Smooth muscle cell of the brain vasculature (primary cell): ENCODE measurements at places on chromosomes 11 and 22.

GRCh38 chr11:65606876-65607613 lies 7.0 kb downstream of the MAP3K11 start:
- peak; percentile 67 for DNase-seq

DNA sequence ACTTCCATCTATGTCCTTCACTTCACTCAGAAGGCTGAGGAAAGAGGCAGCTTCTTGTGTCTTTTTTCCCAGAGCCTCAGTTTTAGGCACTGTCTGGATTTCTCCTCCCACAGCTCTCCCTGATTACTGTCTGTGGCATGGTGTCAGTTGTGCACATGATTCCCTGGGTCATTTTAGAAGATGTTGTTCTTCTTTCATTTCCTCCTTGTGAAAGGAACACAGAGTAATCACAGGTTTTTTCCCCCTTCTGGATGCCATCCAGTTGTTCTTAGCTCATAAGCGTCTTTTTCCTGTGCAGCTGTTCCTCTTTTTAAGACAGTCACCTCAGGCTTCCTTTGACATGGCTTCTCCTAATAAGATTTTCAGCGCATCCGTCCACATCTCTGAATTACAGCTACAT lies 212.2 kb downstream of the FAM181B start:
- DNase-seq = no peak

DNA sequence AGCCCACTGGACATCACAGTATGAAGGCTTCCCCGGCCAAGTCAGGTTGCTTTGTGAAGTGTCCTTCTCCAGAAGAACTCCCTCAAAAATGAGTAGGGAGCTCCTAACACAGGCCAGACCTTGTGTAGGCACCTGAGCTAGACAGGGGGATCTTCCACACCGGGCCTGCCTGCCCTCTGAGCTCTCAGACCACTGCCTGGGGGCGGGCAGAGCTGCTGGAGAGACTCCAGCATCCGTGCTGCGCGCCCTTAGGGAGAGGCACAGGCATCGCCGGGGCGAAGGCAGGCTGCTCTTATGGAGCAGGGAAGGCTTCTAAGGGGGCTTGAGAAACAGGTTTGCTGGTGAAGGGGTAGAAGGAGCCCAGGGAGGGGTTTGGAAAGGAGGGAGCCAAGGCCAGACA lies 4.4 kb downstream of the KCNJ5 start:
- DNase-seq = no peak

- no peak for DNase-seq
These were observed 11.5 kb upstream of the RAB39A start for GRCh38 chr11:107916671-107917241.

DNA sequence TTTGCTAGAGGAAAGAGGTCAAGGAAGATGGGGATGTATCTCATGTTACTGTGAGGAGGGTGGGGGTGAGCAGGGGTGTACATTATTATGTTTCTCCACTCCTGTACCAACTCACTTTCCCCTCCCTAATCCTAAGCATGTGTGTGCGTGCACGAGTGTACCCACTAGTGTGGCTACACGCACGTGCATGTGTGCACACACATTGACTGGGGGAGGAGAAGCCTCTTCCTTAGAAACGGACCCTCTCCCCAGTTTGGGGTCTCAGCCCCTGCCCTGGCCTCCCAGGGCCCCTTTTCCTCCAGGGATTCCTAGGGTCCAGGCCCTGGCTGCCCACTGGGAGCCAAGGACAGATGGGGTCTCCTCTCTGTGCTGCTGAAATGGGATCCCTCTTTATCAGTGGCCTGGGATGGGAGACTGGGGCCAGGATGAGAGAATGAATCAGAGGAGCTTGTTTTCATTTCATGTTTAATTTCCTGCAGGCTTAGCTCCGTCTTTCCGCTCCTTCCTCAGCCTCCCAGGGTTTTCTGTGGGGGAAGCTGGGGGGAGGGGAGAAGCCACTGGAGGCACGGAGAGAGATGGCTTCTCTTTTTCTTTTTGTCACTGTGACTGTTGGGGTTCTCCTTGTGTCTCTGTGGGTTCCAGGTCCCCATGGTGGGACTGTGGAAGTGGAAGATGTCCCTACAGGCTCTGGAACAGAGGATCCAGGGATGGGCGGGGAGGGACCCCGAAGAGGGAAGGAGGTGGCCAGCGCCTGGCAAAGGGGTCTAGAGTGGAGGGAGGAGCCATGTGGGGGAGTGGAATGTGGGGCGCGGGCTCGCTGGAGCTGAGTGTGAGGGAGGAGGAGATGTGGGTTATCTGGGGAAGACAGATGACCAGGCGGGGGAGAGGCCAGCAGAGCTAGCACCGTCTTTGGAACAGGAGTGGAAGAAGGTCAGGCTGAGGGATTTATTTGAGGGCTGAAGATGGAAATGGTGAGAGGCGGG lies 40.3 kb downstream of the ALX4 start:
- no peak for DNase-seq

- DNase-seq = no peak
These were observed 480 bp upstream of the SMARCB1 start for GRCh38 chr22:23786261-23786710.

DNA sequence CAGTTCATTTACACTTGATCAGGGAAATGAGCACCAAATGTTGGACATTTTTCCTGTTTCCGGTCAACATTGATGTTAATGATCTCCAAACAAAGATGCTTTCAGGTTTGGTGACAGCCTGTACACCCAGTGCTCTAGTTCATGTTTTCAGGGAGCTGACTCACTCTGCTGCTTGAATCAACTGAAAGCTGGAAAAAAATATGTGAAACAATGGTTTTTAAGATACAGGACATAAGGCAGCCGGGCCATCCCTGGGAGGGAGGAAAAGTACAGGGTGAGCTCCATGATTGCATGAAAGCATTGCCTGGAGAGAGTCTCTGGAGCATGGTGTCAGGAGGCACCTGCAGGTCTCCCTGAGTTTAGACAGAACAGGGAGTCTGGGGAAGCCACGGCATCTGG lies 259.6 kb downstream of the TBC1D22A start:
- no peak for DNase-seq

DNA sequence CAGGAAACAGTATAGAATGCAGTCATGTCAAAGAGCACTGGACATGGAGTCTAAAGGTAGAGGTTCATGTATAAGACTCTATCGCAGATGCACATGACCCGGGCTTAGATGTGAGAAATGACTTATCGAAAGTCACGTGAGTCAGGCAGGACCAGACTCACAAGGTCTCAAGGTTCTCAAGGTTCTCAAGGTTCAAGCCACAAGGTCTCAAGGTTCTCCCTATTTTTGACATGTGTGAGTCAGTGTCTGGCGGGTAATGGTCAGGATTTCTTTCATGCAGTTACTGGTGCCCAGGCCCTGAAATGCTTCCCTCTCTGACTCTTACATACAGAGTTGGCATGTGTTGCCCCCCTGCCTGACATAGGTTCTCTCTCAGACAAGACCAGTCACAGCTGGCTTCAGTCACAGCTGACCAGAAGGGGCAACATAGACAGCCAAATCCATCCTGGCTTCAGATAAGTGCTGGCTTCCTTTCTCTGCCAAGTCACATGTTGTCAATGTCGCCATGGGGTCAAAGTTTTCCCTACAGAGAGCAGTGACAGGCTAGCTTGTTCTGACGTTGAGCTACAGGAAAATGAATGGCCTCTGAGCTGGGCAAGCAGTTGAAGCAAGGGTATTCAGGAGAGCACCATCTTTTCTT lies 10.1 kb downstream of the CSRP3 start:
- DNase-seq = no peak

GRCh38 chr11:43919852-43920597 lies 22.4 kb upstream of the C11orf96 start:
- no peak for DNase-seq

DNA sequence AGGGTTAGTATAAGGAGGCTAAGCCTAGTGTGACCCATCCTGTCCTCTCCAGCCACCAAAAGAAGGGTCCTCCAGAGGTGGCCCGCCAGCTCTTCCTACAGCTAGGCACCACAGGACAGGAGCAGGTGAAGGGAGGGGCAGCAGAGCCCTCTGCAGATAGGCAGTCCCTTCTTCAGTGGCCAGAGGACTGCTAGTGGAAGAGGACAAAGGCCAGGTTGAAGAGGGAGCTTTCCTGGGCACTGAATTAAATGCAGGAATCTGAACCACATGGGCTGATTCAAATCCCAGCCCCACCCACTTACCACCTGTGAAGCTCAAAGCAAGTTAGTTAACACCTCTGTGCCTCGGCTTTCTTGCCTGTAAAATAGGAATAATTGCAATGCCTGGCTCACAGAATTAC lies 409.5 kb downstream of the NXPE2 start:
- no peak for DNase-seq

GRCh38 chr22:19758896-19759426 lies 1.6 kb upstream of the TBX1 start:
- no peak for DNase-seq

DNA sequence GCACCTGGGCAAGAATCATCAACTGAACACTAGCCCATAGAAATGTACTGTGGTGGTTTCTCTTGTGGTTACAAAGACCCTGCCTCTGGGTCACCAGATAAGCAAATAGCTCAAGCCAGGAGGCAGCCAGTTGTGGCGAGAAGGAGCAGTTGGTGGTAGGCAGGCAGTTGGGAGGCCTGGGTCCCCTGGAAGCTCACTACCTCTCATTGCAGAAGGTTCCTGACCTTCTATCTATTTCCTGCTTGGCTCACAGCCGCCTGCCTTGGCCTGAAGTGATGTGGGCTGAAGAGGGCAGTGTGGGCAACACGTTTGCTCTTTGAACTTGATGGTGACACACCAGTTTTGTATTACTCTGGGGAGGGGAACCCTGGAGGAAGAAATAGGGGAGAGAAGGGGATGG lies 34.7 kb downstream of the NECTIN1 start:
- DNase-seq = no peak

DNA sequence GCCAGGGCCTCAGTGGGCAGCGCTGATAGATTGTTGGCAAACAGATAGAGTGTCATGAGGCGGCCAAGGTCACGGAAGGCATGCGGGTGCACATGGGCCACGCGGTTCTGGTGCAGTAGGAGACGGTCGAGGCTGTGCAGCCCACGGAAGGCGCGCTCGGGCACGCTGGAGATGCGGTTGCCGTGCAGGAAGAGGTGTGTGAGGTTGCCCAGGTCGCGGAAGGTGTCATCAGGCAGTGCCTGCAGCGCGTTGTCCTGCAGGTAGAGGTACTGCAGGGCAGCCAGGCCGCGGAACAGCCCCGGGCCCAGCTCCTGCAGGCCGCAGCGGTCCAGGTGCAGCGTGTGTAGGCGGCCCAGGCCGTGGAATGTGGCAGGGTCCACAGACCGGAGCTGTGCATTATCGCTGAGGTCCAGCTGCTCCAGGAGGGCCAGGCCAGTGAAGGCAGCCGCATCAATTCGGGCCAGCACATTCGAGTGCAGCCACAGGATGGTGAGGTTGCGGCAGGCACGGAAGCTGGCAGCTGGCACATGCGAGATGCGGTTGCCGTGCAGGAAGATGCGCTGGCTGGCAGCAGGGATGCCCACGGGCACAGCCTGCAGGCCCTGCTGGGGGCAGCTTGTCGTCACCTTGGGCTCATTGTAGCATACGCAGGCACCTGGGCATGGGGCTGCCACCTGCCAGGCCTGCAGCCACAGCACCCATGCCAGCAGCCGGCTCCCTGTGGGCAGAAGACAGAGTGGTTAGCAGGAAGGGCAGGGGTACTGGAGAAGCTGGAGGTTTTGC lies 25.5 kb downstream of the RTN4R start:
- DNase-seq = no peak

DNA sequence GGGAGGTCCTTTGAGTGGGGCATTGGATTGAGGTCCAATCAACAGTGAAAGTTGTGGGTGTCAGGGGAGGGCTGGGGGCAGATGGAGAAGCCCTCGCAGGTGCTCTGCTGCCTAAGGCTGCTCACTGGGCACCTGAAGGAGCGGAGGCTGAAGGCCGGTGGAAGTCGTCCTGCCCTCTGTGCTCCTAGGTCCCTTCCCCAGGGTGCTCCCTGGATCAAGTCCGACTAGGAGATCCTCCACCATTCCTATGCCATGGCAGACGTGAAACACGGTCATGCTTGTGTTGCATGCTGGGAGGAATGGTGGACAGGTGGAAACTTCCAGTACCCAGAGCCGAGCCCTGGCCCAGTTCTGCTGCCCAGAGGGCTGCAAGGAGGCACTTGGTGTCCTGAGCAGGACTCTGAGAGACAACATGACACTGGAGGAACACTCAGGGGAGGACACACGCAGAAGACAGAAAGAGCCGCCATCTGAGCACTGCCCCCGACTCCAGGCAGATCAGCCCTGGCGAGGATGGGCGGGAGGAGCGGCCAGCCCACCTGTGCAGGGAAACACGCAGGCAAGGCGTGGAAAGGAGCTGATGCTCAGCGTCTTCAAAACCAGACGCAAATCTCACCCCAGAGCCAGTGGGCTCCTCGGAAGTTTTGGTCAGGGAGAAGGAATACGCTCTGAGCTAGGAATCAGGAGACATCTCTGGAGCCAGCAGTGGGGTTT lies 786.8 kb downstream of the BRD1 start:
- DNase-seq = no peak

GRCh38 chr11:18728658-18729057 lies 2.7 kb upstream of the IGSF22 start:
- no peak for DNase-seq

DNA sequence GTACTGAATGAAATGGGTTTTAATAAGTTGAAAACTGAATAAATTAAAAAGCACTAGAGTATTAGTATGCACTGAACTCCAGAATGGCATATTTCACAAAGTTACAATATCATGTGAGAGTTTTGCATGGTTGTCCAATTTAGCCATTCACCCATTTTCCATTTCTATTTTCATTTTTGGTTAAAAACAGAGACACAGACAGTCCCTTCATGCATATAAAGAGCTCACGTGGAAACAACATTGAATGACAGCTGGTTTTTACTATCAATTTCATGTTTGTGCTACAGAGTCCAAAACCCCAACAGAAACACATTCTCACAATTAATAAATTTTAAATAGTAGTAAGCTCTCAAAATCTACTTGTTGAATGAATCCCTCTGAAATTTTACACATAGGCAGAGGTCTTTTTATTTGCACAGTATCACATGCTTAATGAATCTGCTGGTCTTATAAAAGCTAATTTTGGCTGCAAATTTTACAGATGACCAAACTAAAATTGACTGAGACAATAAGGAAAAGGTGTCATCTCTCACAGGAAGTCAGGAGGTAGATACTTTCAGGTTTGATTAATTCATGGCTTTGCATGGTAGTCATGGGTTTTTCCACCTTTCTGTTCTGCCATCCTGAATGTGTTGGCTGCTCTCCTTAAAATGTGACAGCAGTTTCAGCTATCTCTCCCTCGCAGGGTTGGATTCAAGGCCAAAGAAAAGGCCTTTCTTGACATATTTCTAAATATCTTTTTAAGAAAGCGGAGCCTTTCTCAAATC lies 20.6 kb upstream of the DDI1 start:
- DNase-seq = no peak

- no peak for DNase-seq
These were observed 10.9 kb downstream of the PHLDB1 start for GRCh38 chr11:118618115-118618990.

GRCh38 chr11:84289381-84289906 lies 1003.3 kb upstream of the CCDC90B start:
- DNase-seq = no peak

GRCh38 chr11:45058647-45058950 lies 87.8 kb upstream of the PRDM11 start:
- DNase-seq = no peak

GRCh38 chr11:61588728-61589191 lies 7.9 kb upstream of the SYT7 start:
- DNase-seq = no peak

GRCh38 chr11:28457481-28458065 lies 349.4 kb downstream of the METTL15 start:
- no peak for DNase-seq

- no peak for DNase-seq
These were observed 15.4 kb downstream of the ASRGL1 start for GRCh38 chr11:62352355-62353336.
